A549 treated with RU486 at 1 μM for 4 hours (cell line): ENCODE measurements at places on chromosomes 12 and 14. TPM values are rescaled to one million over a fixed set of nuclear protein-coding genes. Genes with fewer than 3 reads are reported as not detected.

Gene SERPINA10
- not detected in 5 replicates for total RNA-seq

Gene PZP
- not detected in 5 replicates for total RNA-seq

Gene APOLD1
- total RNA-seq, result 0.25 to 0.74 TPM (median 0.50 TPM) in 5 replicates

Gene NKX2-1
- 0.07 TPM in 1 of 5 replicates, not detected in the others for total RNA-seq

Gene MGAT4C
- 0.01 to 0.18 TPM (median 0.06 TPM) in 4 of 5 replicates, not detected in the other for total RNA-seq

Gene TMTC1
- 0.01 to 0.18 TPM (median 0.09 TPM) in 5 replicates for total RNA-seq

Gene RHEBL1
- 4.9 to 6.1 TPM (median 5.7 TPM) in 5 replicates for total RNA-seq

Gene LAG3
- 0.69 to 1.6 TPM (median 1.3 TPM) in 5 replicates for total RNA-seq

Gene FAM222A
- total RNA-seq, result 3.8 to 7.3 TPM (median 5.8 TPM) in 5 replicates

Gene GLIPR1L1
- total RNA-seq, result not detected in 5 replicates

Gene HOXC13
- total RNA-seq, result 7.7 to 14.1 TPM (median 9.8 TPM) in 5 replicates

Gene ANO4
- total RNA-seq, result 0.09 to 0.33 TPM (median 0.17 TPM) in 4 of 5 replicates, not detected in the other

Gene TPPP2
- not detected in 5 replicates for total RNA-seq

Gene CIDEB
- total RNA-seq, result 0.15 to 1.00 TPM (median 0.20 TPM) in 5 replicates

Gene MANSC4
- not detected in 5 replicates for total RNA-seq

Gene PCNX4
- total RNA-seq, result 20.4 to 37.5 TPM (median 29.3 TPM) in 5 replicates

Gene SUOX
- 7.0 to 9.4 TPM (median 8.1 TPM) in 5 replicates for total RNA-seq

Gene CLEC1A
- not detected in 5 replicates for total RNA-seq

Gene GAS2L3
- total RNA-seq, result 3.7 to 10.3 TPM (median 9.8 TPM) in 5 replicates

Gene KRT6C
- not detected in 5 replicates for total RNA-seq

Gene FAM186B
- 0.08 to 0.27 TPM (median 0.16 TPM) in 5 replicates for total RNA-seq

Gene CTSG
- total RNA-seq, result not detected in 5 replicates

Gene CRIP2
- total RNA-seq, result 91.2 to 177 TPM (median 149 TPM) in 5 replicates

Gene SVOP
- not detected in 5 replicates for total RNA-seq

Gene LRP1
- 16.3 to 22.4 TPM (median 19.3 TPM) in 5 replicates for total RNA-seq

Gene HOXC12
- total RNA-seq, result not detected in 5 replicates
